ENCODE measurements at places on chromosomes 11 and 22. TPM values are rescaled to one million over a fixed set of nuclear protein-coding genes. Genes with fewer than 3 reads are reported as not detected.

DNA sequence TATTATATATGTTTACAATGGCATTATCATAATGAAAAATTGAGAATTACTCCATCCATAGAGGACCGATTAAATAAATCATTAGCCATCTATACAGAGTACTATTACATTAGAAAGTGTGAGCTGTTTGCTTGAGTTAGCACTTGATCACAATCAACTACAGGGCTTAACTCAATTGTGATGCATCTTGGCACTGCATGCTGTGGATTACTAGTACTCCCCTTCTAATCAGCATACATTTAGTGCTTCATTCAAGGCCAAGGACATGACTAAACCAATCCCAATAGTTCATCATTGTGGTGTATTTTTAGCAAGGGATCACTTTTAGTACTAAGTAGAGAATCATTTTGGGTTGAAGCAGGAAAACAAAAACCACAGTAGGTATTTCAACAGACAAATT is 23.5 kb upstream of the ARHGAP42 start:
- no peak for DNase-seq

GRCh38 chr11:127800989-127801688 is 786.2 kb downstream of the ETS1 start:
- no peak for DNase-seq

DNA sequence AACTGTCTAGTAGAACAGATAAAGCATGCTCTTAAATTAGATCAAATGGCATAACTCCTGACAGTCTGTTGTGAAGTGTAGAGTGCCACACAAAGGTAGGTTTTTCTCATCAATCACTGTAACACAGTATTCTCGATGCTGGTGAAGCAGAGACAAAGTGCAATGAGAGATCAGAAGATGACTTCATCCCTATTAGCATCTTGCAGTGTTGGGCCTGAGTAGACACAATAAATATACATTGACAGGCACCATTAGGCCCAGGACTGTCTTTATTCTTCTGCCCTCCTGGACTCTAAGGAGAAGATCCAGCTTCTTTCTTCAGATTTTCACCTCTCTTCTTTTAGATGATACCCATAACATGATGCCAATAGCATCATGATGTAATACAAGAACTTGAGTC is 478.0 kb upstream of the TENM4 start:
- DNase-seq = no peak

DNA sequence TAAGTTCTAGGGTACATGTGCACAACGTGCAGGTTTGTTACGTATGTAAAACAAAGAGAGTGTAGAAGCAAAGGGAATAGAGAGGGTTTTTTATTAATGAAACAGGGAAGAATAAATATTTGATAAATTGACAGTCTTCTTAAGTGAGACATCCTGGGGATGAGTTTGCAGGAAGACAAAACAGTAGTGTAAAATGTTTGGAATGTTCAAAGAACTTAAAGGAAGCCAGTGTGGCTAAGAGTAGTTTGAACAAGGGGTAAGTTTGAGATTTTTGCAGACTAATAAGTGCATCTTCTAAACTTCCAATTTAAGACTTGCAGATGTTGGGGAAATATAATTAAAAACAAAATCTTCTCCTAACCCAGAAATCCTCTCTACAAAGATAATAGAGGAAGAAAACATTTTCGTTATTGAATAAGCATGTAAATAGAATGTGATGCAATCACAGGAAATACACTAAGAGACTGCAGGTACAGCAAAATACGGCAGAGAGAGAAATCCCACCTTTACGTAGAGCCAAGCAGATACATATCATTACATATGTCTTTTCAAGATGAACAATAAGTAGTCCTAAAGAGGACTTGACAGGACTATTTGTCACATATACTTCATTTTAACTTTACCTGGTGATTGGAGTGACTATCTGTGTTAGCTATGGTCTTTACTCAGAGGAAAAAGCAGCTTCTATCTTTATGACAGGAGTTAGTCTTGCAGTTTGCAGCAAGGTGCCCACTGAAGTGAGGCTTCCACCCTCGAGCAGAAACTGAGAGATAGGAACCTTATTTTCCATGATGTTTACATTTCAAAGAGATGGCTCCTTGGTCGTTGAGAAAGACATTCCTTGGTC is 402.1 kb downstream of the CNTN5 start:
- no peak for DNase-seq

DNA sequence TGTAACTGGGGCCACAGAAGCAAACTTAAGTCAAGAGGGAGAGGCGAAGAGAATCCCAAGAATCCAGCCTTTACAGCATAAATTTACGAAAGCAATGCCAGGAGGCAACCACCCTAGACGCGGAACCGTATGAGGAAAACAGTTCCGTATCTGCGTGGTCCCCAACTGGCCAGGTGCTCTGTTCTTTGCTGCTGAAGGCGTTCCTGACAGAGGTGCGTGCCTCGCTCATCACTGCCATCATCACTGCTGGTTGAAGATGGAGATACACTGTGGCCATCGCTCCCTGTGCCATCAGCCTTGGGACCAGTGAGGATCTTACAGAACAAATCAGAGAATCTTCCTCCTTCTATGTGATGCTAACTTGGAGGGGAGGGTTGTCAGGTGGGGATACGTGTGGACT is 270.5 kb upstream of the B3GAT1 start:
- DNase-seq = no peak

- no peak for DNase-seq
These were observed 1.3 kb downstream of the TRAF6 start for GRCh38 chr11:36508743-36509142.

The GRAMD4 gene
- total RNA-seq = 55.8 TPM

The GAB4 gene
- not detected for total RNA-seq

All from occipital lobe (tissue), 3 donors.